ENCODE measurements at places on chromosomes 11 and 22. TPM values are rescaled to one million over a fixed set of nuclear protein-coding genes. Genes with fewer than 3 reads are reported as not detected.

GRCh38 chr11:31114442-31114841, 255.1 kb downstream of the DCDC1 start:
- no peak overlapping the region for H3K27ac ChIP-seq
- no peak overlapping the region for H3K4me3 ChIP-seq
- H3K36me3 ChIP-seq = no peaks in the 10 kb centered on the region
- no peaks in the 10 kb centered on the region for H3K27me3 ChIP-seq
- DNase-seq = no peak

GRCh38 chr22:23268139-23268712, 87.9 kb downstream of the BCR start:
- DNase-seq = no peak
- H3K4me3 ChIP-seq = no peak overlapping the region
- H3K27me3 ChIP-seq = no peaks in the 10 kb centered on the region
- H3K27ac ChIP-seq = no peak overlapping the region
- peaks cover 78% of the 10 kb centered on the region for H3K36me3 ChIP-seq

GRCh38 chr11:130433357-130433756, 4.9 kb upstream of the ADAMTS8 start:
- peaks cover 36% of the 10 kb centered on the region for H3K4me1 ChIP-seq
- no peak overlapping the region for H3K27ac ChIP-seq
- no peaks in the 10 kb centered on the region for H3K27me3 ChIP-seq
- H3K4me3 ChIP-seq = no peak overlapping the region
- no peak for DNase-seq

SLC22A9 gene
- total RNA-seq = not detected

MAPK8IP2 gene
- total RNA-seq = 1.2 TPM
